Activated CD8-positive, alpha-beta T cell treated with anti-CD3 and anti-CD28 coated beads for 36 hours (primary cell): ENCODE measurements at places on chromosomes 2 and 18. TPM values are rescaled to one million over a fixed set of nuclear protein-coding genes. Genes with fewer than 3 reads are reported as not detected.

DNA sequence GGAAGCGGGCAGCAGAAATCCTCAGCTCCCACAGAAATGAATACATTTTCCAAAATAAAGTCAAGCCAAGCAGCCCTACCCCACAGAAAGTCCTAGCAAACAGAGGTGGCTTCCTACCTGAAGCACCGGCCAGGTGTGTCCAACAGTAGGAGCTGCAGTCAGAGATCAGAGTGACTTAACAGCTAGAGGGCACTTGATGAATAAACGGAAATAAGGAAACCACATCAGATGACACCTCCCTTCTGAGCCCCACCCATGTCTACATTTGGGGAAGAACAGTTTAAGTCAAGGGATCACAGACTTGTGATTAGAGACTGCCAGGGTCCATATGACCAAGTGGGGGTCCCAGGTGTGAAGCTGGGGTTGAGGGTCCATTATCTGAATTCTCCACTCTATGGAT, at the start of gene CXCR1:
Gene CXCR1 (minus strand): TSS at position 172 of the 400 bp plus-strand sequence. CDS start 1,751 bp downstream, outside the sequence.
- H3K27ac ChIP-seq, result no peak within 1 kb of the TSS
- H3K27me3 ChIP-seq, result peaks cover 2% of the 10 kb centered on the region
- peak; percentile 54 for DNase-seq

GRCh38 chr2:503288-503999, 173.8 kb downstream of the TMEM18 start:
- DNase-seq, result no peak
- peaks cover 2% of the 10 kb centered on the region for H3K27me3 ChIP-seq
- H3K27ac ChIP-seq, result no peak overlapping the region
- H3K36me3 ChIP-seq, result no peaks in the 10 kb centered on the region

NYAP2 gene
- total RNA-seq, result not detected

DNA sequence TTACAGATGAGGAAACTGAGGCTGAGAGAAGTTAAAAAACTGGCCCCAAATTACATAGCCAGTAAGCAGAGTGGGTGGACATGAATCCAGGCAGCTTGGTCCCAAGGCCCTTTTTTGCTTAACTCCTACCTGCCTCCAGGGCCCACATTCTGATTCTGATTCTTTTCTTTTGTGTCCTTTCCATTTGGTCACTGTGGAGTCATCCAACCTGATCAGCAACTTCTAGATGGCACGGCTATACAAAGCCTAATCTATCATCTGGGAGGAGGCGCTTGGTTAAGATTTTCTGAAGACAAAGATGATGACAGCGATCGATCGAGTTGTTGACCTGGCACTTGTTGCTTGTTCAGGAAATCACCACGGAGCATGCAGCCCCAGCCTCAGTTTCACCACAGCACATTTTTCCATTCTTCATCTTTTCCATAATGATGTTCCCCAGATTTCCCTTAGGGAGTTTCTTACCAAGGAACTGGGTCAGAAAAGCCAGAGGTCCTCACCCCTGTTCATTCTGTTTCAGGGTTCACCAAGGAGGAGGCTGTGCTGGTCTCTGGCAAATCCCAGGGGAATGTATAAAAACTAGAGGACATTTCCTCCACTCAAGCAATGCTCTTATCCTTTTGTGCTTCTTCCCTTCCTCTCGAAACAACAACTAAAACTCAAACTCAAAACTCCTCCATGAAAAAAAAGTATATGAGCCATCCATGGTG, 6.9 kb upstream of the IGFBP2 start:
- H3K4me1 ChIP-seq, result no peaks in the 10 kb centered on the region
- H3K27me3 ChIP-seq, result peaks cover 5% of the 10 kb centered on the region
- H3K4me3 ChIP-seq, result no peak overlapping the region
- H3K36me3 ChIP-seq, result no peaks in the 10 kb centered on the region
- H3K27ac ChIP-seq, result no peak overlapping the region
